ENCODE measurements at places on chromosomes 5 and 9. TPM values are rescaled to one million over a fixed set of nuclear protein-coding genes. Genes with fewer than 3 reads are reported as not detected.

Gene ORM1
- 1.4 TPM for total RNA-seq

Gene SPATA31D4
- total RNA-seq: not detected

Gene OGN
- total RNA-seq: not detected

Gene ITK
- total RNA-seq: 0.38 TPM

Gene GTF3C5
- 94.6 TPM for total RNA-seq

DNA sequence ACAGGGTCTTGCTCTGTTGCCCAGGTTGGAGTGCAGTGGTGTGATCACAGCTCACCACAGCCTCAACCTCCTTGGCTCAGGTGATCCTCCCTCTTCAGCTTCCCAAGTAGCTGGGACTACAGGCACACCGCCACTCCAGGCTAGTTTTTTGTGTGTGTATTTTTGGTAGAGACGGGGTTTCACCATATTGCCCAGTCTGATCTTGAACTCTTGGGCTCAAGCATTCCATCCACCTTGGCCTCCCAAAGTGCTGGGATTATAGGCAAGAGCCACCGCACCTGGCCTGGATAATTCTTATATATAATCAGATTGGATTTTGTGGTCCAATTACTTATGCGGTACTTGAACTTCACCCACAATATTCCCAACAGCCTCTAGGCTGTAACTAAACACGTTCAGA, 19.8 kb downstream of the CCDC69 start:
- DNase-seq: no peak

DNA sequence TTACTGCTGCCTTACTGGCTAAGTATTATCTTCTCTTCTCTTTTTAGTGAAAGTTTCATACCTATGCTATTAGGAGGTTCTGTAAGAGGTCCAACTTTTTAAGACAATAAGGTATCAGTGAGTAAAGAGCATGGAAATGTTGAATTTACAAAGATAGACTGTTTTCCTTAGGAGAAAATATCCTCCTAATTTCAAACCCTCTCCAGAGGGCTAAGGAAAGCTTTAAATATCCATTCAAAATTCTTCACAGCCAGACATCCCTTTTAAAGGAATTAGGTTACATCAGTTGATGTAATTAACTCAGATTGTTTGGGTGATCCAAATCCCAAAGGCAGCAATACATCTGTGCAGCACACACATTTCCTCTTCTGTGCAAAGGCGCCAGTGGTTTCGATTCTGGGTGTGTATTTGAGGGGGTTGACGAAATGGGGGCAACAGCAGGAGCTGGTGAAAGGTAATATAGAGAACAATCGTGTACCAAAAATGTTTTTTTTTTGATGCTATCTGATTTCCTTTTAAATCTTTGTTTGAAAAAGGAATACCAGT, 273.8 kb upstream of the RPS23 start:
- DNase-seq: no peak

- no peak for DNase-seq
Measured at GRCh38 chr9:123881604-123882003, 48.3 kb downstream of the DENND1A start.

- no peak for DNase-seq
Measured at GRCh38 chr5:54113060-54113459, 197.3 kb downstream of the ARL15 start.

GRCh38 chr9:36193023-36193422, 2.3 kb downstream of the CLTA start:
- no peak for DNase-seq

GRCh38 chr9:115507148-115507547, 389.2 kb upstream of the TNC start:
- DNase-seq: no peak

GRCh38 chr9:128637656-128638055, 19.0 kb downstream of the DYNC2I2 start:
- no peak for DNase-seq

GRCh38 chr5:80078921-80079320, 43.8 kb downstream of the THBS4 start:
- DNase-seq: no peak

GRCh38 chr9:112848316-112849151, 42.1 kb downstream of the SLC46A2 start:
- DNase-seq: peak; percentile 54

GRCh38 chr9:134559013-134559412, 82.6 kb upstream of the COL5A1 start:
- peak; percentile 11 for DNase-seq

- DNase-seq: no peak
Measured at GRCh38 chr5:159671886-159672285, 244.4 kb upstream of the ADRA1B start.

DNA sequence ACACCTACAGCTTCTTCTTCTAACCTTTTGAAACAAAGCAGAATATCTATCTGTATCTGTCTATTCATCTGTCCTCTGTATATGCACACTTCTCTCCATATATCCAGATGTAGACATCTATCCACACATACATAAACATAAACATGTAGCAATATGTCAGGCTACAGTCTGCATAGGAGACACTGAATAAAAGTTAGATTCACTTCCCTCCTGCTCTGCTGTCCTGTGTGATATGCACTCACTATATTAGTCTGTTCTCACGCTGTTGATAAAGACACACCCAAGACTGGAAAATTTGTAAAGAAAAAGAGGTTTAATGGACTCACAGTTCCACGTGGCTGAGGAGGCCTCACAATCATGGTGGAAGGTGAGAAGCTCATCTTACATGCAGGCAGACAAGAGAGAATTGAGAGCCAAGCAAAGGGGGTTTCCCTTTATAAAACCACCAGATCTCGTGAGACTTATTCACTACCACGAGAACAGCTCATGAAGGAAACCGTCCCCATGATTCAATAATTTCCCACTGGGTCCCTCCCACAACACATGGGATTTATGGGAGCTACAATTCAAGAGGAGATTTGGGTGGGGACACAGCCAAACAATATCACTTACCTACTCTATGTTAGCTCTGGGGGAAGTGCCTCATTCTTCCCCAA, 24.1 kb downstream of the RANBP3L start:
- DNase-seq: no peak

DNA sequence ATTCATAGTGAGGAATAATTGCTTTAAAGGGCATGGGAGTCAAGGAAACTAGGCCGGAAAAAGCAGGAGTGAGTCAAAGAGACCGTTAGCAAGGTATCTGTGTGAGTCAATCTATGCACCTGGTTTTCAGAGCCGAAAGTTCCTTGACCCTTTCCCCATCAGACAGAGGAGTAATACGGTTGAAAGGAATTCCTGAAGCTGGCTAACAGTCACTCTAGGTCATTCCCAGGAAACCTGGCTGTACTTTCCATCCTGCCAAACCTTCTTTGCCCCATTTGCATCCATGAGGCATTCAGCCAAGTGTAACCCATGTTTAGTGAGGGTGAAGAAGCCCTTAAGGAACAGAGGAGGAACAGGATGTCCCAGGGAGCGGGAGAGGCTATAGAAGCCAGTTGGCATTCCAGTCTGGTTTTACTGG, 16.2 kb downstream of the RBM18 start:
- DNase-seq: no peak

DNA sequence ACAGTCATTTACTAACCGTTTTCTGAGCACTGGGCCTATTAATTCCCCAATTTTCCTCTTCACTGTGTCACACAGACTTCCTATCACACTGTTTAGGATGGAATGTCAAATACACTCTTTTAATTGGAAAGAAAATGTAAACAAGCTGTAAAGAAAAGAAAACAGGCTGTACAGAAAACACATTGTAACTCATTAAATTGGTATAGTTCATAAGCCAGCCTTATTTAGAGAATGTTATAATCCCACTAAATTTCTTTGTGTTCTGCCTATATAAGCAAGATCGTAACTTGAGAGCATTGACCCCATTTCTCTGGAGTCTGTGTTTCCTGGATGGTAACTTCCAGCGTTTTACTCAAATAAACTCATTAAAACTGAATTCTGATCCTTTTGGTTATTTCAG, 46.5 kb downstream of the TARS1 start:
- no peak for DNase-seq
